ENCODE measurements at places on chromosomes 2 and 18. TPM values are rescaled to one million over a fixed set of nuclear protein-coding genes. Genes with fewer than 3 reads are reported as not detected.

DNA sequence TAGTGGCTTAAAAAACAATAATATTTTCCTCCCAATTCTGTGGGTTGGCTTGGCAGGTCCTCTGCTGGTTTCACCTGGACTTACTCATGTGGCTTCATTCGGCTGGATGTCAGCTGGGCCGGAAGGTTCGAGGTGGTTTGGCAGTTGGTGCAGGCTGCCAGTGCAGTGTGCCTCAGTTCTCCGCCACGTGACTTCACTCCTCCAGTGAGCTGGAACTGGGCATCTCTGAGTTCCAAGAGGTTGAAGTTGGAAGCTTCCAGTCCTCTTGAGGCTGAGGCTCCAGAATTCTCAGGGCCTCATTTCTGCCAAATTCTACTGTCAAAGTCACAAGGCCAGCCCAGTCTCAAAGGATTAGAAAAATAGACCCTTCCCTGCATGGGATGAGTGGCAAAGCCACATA, 83.4 kb upstream of the B3GNT7 start:
- H3K4me3 ChIP-seq, result no peak overlapping the region
- DNase-seq, result no peak
- no peaks in the 10 kb centered on the region for H3K36me3 ChIP-seq

DNA sequence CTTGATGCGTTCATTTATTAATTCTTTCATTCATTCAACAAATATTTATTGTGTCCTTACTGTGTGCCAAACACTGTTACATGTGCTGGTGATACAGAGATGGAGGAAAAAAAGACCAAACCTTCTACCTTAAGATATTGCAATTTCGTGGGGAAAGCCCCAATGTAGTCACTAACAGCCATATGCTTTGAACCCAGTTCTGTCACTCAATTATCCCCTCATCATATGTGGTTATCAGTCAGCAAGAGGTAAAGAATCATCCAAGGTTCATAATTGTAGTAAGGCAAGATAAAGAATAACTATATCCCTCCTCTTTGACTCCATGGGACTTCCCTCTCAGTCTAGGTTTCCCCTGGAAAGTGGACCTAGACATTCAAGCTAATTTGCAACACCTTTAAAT, 1185.6 kb upstream of the CELF4 start:
- no peak overlapping the region for H3K27ac ChIP-seq
- no peak overlapping the region for H3K4me3 ChIP-seq
- H3K36me3 ChIP-seq, result no peaks in the 10 kb centered on the region
- peaks cover 24% of the 10 kb centered on the region for H3K4me1 ChIP-seq
- H3K27me3 ChIP-seq, result no peaks in the 10 kb centered on the region

- no peaks in the 10 kb centered on the region for H3K27me3 ChIP-seq
- H3K4me3 ChIP-seq, result no peak overlapping the region
- no peak overlapping the region for H3K27ac ChIP-seq
- peaks cover 5% of the 10 kb centered on the region for H3K4me1 ChIP-seq
Observed at GRCh38 chr2:238945433-238946150, 97.7 kb downstream of the TWIST2 start.

DNA sequence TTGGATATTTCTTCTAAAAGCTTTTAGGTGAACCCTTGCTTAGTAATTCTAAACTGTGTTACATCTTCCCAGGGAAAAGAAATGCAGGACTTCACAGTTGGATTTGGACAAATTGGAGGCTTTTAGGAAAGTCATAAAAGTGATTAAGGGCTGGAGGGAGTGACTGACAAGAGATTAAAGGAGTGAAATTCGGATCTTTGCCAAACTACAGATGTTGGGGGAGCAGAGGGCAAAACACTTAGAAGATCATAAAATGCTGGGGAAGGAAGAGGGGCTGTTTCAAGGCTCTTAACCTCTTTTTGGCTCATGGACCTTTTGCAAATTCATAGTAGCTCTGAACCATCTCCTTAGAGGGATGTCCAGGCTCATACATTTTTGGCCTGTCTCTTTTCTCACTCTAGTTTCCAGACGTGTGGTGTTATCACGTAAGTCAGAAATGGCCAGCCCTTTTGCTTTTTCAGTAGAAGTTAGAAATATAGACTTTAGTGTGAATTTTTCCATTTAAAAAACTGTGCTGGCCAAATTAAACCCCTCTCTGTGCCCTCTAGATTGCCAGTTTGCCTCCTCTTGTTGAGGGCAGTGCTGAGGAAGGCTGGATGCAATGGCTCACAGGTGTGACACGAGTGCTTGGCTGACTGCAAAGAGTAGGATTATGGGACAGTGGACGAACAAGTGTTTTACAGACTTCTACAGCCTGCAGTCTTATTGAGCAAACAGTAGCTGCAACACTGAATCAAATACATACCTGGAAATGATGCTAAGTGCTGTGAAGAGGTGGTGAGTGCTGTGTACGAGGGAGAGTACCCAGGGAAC, 109.9 kb downstream of the LYPD6B start:
- DNase-seq, result no peak
- no peaks in the 10 kb centered on the region for H3K4me1 ChIP-seq
- H3K4me3 ChIP-seq, result no peak overlapping the region
- H3K27ac ChIP-seq, result no peak overlapping the region

DNA sequence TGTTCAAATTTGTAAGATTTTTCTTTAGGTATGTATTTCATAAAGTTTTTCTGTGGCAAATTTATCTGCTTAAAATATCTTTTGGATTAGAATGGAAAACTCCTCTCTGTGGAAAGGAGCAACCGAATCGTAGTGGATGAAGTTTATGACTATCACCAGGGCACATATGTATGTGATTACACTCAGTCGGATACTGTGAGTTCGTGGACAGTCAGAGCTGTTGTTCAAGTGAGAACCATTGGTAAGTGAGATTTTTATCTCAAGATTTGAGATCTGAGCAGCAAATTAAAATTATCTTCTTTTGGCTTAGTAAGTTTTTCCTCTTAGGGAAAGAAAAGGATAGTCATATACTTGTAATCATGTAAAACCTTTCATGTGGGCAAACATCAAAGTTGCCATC, 14.2 kb downstream of the IL18RAP start:
- peaks cover 3% of the 10 kb centered on the region for H3K4me1 ChIP-seq
- H3K36me3 ChIP-seq, result no peaks in the 10 kb centered on the region
- DNase-seq, result no peak
- H3K4me3 ChIP-seq, result no peak overlapping the region

DNA sequence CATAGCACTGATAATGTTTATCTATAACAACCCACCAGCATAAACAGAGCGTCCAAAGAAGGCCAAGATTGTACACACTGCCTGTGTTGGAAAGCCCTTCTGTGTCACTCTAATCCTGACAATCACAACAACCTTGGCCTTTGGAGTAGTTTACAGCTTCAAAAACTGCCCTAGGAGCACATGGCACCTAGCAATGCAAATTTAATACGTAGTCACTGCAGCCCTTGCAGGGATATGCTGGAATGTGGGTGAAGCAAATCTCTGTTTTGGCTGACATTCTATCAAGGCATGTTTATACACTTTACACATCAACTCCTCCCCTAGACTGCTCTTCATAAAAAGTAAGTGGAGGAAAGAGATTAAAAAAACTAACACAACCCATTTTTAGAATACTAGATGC, 66.8 kb downstream of the GRB14 start:
- no peak overlapping the region for H3K4me3 ChIP-seq
- peaks cover 7% of the 10 kb centered on the region for H3K4me1 ChIP-seq
- H3K36me3 ChIP-seq, result no peaks in the 10 kb centered on the region
- DNase-seq, result no peak
- H3K27ac ChIP-seq, result no peak overlapping the region
- H3K27me3 ChIP-seq, result no peaks in the 10 kb centered on the region

Gene DNAH6
- polyA plus RNA-seq, result 1.0 TPM
